ENCODE measurements at places on chromosomes 5 and 9. TPM values are rescaled to one million over a fixed set of nuclear protein-coding genes. Genes with fewer than 3 reads are reported as not detected.

The PCDHB4 gene
- 2.2 TPM for total RNA-seq

GRCh38 chr5:127838661-127839060 lies 135.5 kb downstream of the CCDC192 start:
- no peak for DNase-seq
- no peak overlapping the region for H3K4me3 ChIP-seq
- no peaks in the 10 kb centered on the region for H3K36me3 ChIP-seq
- no peak overlapping the region for H3K27ac ChIP-seq
- no peaks in the 10 kb centered on the region for H3K27me3 ChIP-seq

DNA sequence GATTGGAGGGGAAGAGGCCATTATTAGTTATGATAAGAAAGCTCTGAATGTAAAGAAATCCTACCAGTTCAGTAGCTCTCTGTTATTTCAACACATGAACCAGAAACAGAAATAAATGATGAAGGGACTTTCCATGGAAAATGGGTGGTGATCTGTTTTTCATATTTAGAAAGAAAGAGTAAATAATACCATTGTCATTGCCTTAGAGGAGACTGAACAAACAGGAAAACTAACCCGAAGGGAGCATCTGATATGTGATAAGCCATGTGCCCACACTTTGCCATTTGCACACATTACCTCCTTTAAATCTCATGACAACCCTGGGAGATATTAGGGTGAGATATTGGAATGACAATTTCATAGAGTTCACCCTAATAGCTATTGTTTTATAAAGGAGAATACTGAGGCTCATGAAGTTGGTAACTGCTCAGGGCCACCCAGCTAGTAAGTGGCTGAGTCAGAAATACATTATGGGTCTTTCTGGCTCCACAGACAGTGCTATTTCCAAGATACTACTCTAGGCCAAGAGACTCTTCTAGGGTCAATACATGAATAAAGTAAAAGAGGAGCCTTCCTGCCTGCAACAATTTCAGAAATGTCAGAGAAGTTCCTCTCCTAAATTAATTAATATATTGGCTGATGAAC lies 111.0 kb upstream of the SLIT3 start:
- DNase-seq, result no peak
- H3K27me3 ChIP-seq, result no peaks in the 10 kb centered on the region
- H3K4me3 ChIP-seq, result no peak overlapping the region
- H3K27ac ChIP-seq, result no peak overlapping the region
- H3K4me1 ChIP-seq, result no peaks in the 10 kb centered on the region
- H3K36me3 ChIP-seq, result no peaks in the 10 kb centered on the region

- no peak overlapping the region for H3K27ac ChIP-seq
- H3K27me3 ChIP-seq, result no peaks in the 10 kb centered on the region
- no peak for DNase-seq
- H3K4me1 ChIP-seq, result no peaks in the 10 kb centered on the region
- H3K4me3 ChIP-seq, result no peak overlapping the region
- peaks cover 36% of the 10 kb centered on the region for H3K36me3 ChIP-seq
These were observed 46.9 kb downstream of the TMOD1 start for GRCh38 chr9:97548379-97548778.

DNA sequence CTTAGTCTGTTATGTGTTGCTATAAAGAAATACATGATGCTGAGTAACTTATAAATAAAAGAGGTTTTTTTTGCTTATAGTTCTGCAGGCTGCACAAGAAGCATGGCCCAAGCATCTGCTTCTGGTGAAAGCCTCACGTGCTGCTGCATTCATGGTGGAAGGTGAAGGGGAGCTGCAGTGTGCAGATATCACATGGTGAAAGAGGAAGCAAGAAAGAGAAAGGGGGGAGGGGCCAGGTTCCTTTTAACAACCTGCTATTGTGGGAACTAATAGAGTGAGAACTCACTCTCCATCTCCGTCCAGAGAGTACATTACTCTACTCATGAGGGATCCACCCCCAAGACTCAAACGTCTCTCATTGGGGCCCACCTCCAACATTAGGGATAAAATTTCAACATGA lies 12.5 kb upstream of the PARP8 start:
- H3K27me3 ChIP-seq, result no peaks in the 10 kb centered on the region
- H3K27ac ChIP-seq, result no peak overlapping the region
- DNase-seq, result no peak
- H3K36me3 ChIP-seq, result no peaks in the 10 kb centered on the region
- H3K4me3 ChIP-seq, result no peak overlapping the region
- no peaks in the 10 kb centered on the region for H3K4me1 ChIP-seq
